ENCODE measurements at places on chromosomes 12 and 14.

DNA sequence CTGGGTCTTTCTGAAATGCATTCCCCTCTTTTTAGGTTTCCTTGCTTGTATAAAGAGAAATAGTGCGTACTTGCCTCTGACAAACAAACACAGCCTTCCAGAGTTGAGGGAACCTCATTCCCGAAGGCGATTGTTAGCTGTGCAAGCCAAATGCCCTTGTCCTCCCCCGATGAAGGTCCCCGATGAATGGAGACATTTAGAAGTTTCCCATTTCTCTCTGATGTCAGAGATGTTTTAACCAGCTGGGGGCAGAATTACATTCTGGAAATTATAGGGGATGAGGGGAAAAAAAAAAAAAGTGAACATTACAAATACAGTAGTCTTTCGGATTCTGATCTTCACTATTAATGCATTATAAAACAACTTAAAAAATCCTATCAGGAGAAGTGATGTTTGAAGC is 366.8 kb downstream of the VRK1 start:
- no peak for DNase-seq

DNA sequence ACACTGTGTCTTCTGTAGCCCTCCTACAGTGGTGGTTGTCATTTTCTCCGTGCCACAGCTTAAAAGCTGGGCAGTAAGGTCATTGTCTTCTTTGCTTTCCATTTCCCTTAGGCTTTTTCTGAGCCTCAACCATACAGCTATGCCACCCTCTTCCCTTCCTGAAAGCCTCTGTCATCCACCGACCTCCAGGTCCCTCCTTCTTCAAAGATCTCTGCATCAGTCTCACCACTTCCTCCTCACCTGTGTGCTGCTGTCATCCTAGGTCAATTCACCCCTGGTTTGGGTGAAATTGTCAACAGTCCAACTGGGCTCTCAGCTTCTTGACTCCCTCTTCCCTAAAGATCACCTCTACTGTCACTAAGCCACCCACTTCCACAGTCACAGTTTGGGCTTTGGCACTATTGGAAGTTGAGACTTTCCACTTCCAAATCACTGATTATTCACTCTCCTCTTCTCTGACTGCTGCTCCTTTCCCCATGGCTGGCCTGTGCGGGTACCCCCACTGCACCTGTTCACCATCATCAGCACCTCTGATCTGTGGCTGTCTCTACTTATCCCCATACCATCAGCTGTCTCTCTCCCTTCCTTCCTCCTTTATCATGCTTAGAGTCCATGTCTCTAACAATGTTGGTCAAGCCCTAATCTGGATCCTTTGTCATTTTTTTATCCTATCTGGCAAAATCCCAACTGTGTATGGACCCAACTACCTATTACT is 15.5 kb upstream of the TSPAN9 start:
- no peak for DNase-seq

DNA sequence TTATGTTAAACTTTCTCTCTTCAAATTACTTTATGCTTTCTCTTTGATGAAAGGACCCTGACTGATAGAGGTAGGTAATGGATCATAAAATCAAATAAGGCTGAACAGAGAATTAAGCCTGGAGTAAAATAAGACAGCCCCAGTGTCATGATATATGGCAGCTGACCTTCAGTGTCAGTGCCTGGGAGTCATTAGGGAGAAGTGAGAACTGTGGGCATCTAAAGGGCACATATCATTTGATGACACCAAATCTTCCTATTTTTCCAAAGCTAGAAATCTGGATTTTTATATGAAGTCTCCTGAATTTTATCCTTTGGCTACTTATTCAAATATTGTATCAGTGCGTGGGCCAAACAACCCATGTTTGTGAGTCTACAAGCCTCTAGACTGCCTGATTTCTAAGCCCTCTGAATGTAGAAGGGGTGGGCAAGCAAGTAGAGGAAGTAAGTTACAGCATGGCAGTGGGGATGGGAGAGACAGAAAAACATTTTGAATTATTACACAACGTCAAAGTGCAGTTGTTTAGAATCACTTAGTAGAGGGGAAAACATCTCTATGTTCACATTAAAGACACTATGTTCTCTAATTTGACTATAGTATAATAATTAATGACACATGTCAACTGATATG is 10.0 kb downstream of the SLC39A9 start:
- no peak for DNase-seq

- no peak for DNase-seq
Observed at GRCh38 chr12:126355346-126355745, 1290.1 kb downstream of the AACS start.
